ENCODE measurements at places on chromosomes 5 and 9.

GRCh38 chr5:9239626-9240025 is 306.2 kb downstream of the SEMA5A start:
- DNase-seq, result peak; percentile 46

- no peak for DNase-seq
Measured at GRCh38 chr5:128264564-128265360, 181.2 kb downstream of the SLC12A2 start.

- no peak for DNase-seq
Measured at GRCh38 chr9:109743696-109744095, 36.3 kb upstream of the PALM2AKAP2 start.

GRCh38 chr5:172486451-172486850 is 32.1 kb upstream of the SH3PXD2B start:
- no peak for DNase-seq

DNA sequence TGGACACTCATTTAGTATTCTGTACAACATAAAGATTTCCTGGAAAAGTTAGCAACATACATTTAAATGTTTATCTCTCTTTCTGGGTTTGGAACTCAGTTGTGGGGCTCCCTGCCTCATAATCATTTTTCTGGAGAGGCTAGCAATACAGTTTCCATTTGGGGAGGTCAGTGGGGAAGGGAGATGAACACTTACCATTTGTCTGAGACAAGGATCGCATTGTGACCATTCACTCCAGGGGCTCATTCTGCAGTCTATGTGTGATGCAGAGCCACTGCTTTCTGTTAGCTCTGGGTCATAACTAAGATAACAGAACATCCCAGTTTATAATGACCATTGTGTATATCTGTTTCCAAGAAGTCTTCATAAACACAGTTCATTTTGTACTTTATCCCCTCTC is 22.4 kb downstream of the C9 start:
- no peak for DNase-seq

- DNase-seq, result no peak
Measured at GRCh38 chr5:168693883-168694282, 114.7 kb upstream of the PANK3 start.

DNA sequence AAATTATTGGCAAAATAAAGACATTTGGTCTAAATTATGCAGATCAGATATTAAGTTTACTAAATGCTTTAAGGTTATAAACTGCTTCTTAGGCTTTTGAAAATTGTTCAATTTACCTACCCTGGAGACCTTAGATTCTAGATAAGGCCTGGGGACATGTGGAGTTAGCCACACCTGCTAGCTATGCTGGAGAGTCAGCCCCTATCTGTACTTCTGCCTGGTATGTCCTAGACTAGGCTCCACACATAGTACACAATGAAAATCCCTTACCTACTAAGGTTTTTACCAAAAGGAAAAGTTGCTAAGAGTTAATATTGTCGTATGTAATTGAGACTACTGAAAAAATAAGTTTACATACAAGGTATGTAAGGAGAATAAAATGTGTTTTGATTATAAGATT is 49.8 kb upstream of the DMAC1 start:
- DNase-seq, result no peak

DNA sequence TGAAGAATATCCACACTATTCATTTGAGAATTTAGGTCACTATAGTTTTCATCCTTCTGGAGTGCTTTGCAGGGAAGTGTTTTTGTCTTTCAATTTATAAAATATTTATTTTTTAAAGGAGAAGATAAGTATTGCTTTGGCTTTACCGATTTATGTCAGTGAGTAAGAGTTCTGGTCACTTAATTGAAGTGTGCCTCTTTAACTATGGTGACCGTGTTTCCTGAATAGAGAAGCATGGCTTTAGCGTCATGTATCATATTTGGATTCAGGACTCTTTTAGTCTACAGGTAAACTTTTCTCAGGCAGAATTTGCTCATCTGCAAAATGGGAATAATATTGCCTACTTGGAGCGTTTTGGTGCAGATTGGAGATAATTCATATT is 902 bp downstream of the BDP1 start:
- no peak for DNase-seq

DNA sequence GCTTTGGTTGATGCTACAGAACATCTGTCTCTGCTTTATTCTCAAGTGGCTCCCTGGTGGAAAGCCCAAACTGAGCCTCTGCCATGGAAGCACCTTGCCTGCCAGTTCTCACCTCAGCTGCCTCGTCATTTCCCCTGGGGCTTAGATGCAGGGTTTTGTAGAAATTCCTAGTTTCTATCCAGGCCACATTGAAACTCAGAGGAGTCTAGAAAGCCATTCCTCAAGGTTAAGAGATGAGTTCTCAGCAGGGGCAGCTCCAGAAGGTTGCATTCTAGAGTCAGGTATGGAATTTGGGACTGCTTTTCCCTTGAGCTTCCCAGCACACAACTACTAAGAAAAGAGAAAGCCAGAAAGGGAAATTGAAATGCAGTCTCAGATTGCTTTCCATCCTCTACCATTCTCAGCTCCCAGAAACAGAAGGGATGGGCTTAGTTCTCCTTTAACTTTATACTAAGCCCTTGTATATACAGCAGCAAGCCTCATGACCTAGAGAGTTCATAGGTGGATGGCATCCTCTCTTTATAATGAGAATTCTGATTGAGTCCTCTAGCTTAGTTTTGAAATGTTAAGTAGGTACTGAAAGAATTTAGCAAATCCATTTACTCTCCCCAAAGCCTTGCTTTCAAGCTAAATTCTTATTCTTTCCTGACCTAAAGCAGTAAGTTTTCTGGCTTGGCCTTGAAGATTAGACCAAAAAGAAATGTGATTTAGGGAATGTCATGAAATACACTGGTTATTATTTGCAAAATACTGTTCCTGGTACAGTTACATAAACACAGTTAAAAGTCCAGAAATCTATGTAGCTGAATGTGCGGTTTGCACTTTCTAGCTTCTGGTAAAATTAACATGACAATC is 66.0 kb upstream of the MEF2C start:
- DNase-seq, result no peak

DNA sequence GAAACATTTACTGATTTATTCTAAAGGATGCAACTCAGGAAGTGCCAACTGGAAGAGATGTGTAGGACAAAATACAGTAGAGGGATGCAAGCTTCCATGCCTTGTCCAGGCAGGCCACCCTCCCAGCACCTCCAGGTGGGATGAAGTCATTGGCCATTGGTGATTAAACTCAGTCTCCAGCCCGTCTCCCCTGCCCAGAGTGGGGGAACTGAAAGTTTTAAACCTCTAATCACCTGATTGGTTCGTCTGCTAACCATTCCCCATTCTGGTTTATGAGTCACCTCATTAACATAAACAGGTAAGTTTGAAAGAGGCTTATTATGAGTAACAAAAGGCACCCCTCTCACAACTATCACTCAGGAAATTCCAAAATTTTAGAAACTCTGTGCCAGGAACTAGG is 8.1 kb downstream of the TNFAIP8 start:
- no peak for DNase-seq

DNA sequence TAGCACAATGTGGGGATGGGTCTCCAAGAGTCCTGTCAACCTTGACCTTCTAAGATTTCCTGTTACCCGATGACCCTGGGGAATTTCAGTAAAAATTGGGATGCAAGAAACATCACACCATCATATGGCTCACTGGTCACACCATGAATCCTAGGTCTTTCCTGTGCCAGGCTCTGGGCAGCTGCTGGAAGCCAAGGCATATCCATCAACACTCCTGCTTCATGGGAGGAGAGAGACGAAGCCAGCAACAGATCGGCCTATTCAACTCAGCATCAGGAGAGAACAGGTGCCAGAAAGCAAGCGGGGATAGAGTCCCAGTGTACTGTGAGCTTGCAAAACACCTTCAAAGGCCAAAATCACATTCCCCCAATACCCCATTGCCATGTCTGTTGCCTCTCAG is 6.5 kb upstream of the NEK6 start:
- no peak for DNase-seq

DNA sequence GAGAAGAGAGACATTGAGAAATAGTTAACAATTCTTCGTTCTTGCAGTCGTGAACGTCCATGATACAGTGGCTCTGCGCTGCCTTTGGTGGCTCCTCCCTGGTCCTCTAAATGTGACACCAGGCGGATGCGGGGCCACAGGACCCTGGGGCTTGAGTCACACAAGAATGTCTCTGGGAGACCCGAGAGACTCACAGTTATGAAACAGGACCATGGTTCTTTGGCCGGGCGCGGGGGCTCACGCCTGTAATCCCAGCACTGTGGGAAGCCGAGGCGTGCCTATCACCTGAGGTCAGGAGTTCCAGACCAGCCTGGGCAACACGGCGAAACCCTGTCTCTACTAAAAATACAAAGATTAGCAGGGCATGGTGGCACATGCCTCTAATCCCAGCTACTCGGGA is 767 bp upstream of the ZDHHC11 start:
- no peak for DNase-seq

- no peak for DNase-seq
Measured at GRCh38 chr9:91065231-91066041, 263.8 kb downstream of the SYK start.

DNA sequence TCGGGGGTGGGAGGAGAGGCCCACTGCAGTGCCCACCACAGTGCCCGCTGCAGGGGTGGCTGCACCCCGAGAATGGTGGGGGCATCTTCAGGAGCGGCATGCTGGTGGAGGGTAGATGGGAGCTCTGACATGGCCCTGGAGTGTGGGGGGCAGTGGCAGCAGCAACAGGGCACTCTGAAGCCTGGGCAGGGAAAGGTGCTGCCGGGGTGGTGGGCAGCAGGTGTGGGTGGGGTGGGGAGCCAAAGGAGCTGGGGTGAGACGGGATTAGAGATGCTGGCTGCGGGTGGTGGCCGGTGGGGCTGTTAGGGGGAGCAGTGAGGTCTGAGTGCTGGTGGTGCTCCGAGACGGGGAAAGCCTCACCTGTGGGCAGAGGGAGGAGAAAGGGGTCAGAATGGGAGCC is 18.0 kb downstream of the FAM193B start:
- DNase-seq, result no peak

DNA sequence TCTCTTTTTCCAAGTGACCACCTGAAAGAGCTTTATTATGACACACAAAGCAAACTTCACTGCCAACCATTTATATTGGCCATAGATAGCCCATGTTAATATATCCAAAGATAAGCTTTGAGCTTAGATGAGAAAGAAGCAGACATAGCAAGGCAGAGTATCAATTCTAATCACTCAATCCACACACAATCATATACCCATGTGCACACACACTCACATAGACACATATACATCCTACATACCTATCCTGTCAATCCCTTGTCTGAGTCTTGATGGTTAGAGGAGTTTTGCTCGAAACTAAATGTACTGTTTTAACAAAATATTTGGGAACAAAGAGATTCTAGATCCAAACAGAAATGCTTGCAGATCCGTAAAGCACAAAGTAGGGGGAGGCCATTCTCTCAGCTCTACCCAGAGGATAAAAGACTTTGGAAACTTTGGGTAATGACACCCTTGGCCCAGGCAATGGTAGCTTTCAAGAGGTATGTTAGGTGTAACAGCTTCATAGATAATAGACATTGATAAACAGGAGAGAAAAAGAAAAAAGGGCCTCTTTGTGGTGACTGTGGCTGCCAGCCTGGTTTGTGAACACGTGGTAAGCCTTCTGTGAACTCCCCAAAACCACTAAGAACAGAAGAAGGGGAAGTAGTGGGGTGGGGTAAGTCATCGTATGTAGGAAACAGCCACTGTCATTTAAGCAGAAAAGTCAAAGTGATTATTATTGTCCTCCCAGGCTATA is 121.6 kb downstream of the TLR4 start:
- no peak for DNase-seq

- DNase-seq, result no peak
Measured at GRCh38 chr5:159620853-159621540, 290.7 kb upstream of the IL12B start.

- peak; percentile 86 for DNase-seq
Measured at GRCh38 chr5:157718519-157718918, 12.7 kb upstream of the THG1L start.

- no peak for DNase-seq
Measured at GRCh38 chr5:94360382-94361130, 257.8 kb downstream of the KIAA0825 start.
